ENCODE measurements at places on chromosomes 5 and 9. TPM values are rescaled to one million over a fixed set of nuclear protein-coding genes. Genes with fewer than 3 reads are reported as not detected.

- peak; percentile 86 for DNase-seq
Observed at GRCh38 chr9:94656200-94656599, 16.9 kb upstream of the FBP1 start.

DNA sequence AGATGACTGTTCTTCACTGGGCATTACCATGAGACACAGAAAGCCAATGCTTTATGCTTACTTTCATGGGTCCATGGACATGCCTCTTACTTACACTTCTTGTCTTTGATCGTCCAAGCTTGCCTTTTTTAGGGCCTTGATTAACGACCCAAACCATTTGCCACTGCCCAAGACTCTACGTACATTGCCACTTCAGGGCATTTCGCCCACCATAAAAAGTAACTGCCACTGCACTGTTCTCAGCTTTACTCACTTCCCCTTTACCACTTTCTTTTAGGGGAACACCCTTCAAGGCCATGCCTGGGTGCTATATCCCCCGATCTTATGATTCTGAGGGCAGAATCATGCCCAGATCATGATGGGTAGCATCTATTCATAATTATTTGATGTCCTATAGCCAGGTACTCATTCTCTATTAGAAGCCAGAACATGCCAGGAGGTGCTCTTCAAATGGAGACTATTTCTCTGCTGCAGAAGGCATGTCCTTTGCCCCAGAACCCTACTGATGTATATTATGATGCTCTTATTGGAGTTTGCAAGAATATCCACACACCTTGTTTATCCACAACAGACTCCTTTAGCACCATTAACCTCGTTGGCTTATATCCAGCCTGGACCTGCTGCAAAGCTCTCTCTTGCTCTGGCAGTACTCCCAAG, 64.1 kb upstream of the RAD23B start:
- no peak for DNase-seq

DNA sequence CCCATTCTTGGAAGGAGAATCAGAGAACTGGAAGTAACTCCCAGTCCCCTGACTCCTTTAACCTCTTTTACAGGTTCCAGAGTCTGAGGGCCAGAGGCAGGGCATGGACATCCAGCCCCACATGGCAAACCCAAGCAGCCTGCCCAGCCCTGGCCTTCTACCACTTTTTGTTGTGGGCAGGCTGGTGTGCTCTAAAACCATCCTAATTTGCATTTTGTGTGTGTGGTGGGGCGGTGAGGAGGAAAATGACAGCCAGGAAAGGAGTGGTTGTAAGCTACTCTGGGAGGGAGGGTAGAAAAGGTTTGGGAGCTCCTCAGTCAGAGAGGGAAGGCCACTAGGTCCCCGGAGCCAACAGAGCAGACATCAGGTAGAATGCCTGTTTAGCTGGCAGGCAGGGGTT, 90.6 kb downstream of the PSD2 start:
- DNase-seq, result no peak

GRCh38 chr9:69204849-69205248, 30.8 kb downstream of the TJP2 start:
- no peak for DNase-seq

GRCh38 chr5:159424123-159424522, 93.8 kb upstream of the IL12B start:
- no peak for DNase-seq

The CXCL14 gene
- not detected for total RNA-seq

The MRPL22 gene
- total RNA-seq, result 89.6 TPM

The PCDHGA1 gene
- total RNA-seq, result 0.09 TPM

The KCNN2 gene
- not detected for total RNA-seq

The SMC2 gene
- total RNA-seq, result 60.8 TPM

The RASEF gene
- not detected for total RNA-seq

The MYOT gene
- total RNA-seq, result not detected
